Stimulated activated naive B cell treated with anti-CD40 and anti-IgM and Interleukin-4, amounts not matched to agents 10 μg/mL and 1 μg/mL and 100 μg/mL, for 72 hours (primary cell): ENCODE measurements at places on chromosomes 6 and 20.

GRCh38 chr6:111775145-111775922 is 97.9 kb downstream of the FYN start:
- no peak for DNase-seq

DNA sequence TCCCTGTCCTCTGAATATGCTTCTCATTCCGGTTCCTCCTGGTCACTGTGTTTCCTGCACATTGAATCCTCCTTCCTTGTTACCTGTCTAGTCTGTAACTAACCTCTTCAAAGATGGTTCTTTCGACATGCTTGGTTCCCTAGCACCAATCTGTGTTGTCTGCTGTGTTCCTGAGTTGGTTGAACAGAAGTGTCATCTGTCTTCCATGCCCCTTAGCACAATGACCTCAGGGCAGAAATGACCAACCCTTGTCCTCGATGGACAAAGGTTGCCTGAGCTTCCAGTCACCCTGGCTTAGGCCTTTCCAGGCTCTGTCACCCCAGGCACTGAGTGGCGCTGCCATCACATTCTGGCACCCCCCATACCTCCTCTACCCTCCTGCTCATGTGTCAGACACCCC is 266.8 kb upstream of the RIN2 start:
- DNase-seq, result no peak

DNA sequence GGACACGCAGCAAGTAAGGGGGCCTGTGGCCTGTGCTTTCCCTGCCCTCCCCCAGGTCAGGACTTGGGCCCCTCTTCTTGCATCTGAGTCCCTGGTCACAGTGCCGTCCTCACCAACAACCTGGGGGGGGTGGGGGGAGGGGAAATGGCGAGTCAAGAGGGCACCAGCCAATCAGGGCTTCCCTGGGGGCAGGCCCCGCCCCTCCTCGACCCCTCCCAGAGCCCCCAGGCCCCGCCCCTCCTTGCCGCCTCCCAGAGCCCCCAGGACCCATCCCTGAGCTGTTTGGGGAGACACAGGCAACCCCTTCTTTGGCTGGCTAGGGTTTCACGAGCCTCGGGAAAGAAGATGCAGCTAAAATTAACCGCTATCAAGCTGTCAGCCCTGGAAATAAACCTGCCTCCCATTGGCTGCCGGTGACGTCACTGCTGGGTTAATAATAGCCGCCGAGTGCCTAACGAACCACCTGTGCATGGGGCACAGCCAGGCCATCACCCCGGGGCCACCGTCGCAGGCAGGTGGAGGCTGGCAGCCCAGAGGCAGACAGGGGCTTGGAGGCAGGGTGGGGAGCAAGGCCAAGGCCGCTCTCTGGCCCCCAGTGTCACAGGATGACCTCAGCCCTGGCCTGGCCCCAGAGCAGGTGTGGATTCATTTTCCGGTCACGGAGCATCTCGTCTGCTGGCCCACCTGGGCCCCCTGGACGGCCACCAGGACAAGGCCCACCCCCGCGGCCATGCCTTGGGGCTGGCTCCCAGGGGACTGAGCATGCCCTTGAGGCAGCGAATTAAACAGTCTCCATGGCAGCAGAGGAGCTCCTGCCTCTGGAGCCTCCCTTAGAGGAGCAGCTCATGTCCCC is 3.2 kb upstream of the EEF1A2 start:
- DNase-seq, result no peak

DNA sequence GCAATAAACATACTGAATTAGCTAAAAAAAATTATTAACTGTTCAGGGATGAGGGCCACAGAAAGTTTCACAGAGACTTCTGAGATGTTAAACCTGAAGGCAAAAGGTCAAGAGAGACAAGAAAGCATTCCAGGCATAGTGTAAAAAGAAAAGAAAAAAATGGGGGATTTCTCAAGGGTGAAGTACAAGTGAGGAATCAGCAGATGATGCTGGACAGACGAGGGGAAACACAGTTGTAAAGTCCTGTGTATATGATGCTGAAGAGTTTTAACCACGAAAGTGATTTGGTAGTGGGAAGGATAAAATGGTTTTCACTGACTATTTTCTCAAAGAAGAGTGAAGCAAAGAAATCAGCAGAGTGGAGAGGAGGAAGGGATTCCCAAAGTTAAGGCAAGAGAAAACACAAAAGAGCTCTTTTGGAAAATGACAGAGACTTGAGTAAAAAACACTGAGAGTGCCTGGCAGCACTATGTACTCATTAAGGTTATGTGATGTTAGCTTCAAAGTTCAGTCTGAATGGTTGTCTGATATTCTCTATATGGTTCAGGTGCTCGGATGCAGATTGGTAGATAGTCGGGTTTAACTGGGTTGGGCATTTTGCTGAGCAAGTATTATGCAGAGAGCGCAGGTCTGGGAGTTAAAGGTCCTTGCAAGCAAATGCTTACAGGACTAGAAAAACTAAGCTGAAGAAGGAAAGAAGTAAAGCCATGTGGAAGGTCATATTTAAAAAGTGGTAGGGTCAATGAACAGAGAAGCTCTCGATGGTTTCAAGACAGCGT is 16.4 kb downstream of the RAB23 start:
- no peak for DNase-seq

DNA sequence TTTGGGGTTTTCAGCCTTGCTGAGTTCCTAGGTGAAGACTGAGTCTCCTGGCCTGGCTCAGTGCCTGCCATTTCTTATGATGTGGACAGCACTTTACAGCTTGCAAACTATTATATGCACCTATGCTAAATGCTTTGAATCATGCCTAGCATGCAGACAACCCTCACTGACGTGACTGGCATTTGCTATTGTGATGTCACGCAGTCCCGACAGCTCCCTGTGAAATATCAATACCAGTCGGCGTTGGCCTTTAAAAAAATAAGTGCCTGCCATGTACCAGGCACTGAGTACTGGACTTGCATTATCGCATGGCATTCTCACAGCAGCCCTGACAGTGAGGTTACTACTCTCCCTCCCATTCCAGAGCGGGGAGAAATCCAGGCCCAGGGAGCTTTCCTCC is 35.5 kb downstream of the UQCC2 start:
- no peak for DNase-seq

- no peak for DNase-seq
These were observed 50.8 kb downstream of the CD109 start for GRCh38 chr6:73746787-73747186.

DNA sequence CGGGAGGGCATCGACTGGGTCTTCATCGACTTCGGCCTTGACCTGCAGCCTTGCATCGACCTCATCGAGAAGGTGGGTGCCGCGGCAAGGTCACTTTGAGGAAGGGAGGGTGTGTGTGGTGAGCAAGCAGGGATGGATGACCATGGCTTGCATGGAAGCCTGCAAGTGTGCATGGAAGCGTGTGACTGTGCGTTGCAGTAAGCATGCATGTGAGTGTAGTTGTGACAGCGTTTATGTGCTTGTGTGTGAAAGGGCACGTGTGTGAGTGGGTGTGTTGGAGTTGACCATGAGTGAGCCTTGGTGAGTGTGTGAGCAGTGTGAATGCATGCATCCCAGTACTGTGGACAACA is 32.5 kb downstream of the MYH7B start:
- no peak for DNase-seq

DNA sequence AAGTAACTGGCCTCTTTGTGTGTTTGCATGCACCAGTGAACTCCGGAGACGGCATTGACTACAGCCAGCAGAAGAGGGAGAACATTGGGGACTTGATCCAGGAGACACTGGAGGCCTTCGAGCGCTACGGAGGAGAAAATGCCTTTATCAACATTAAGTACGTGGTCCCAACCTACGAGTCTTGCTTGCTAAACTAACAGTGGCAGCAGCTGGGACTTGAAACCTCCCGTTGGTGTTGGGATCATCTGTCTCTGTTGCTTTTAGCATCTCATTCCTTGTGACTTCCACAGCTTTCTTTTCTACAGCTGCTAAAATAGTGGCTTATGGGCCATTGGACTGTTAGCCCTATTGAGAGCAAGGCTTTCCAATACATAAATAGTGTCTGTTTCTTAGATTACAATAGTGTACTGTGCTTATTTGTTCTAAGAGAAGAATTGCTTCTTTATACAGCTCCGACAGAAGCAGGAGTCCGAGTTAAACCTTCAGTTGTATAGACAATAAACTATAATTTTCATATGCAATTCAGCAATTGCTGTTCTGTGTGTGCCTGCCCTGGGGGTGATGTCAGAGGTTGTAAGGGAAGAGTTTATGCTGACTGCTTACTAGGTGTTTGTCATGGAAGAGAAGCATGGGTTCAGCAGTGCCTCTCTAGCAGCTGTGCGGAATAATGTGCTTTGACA is 99.6 kb upstream of the QKI start:
- DNase-seq, result no peak

DNA sequence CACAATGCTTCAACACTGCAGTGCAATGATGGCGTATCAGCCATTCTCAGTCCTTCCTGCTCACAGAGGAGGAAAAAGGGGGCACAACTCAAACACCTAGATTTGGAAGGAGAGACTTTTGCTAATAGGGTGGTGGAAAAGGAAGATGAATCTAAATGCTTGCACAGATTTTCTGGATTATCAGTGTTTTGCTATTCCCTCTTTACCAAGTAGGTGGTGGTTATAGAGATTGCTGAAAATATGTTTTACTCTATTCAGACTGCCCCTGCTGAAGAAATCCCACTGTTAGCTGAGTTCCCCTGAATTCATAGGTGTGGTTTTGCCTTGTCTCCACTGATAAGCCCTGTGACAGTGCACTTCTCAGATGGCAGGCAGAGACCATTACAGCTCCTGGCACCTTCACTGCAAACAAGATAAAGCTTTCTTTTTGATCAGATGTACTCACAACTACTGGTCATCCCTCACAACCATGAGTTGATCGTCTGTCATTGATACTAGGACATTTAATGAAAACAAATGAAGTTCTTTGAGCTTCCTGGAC is 311.4 kb downstream of the KIF16B start:
- DNase-seq, result no peak

DNA sequence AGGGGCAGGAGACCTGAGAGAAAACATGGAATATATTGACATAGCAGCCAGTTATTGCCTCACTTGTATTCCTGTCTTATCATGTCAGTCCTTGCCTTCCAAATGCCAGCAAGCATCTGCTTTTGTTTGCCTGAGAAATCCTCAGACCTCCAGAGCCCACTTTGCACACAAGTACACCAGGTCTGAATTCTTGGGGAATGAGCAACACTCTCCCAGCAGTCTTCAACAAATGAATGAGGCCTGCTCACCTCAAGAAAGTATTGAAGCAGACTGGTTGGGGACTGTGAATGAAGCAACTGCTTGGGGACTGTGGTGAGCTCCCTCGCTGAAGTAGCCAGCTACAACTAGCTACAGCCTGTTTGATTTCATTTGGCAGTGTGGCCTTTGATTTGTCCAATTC is 172.8 kb upstream of the SPTLC3 start:
- DNase-seq, result no peak

DNA sequence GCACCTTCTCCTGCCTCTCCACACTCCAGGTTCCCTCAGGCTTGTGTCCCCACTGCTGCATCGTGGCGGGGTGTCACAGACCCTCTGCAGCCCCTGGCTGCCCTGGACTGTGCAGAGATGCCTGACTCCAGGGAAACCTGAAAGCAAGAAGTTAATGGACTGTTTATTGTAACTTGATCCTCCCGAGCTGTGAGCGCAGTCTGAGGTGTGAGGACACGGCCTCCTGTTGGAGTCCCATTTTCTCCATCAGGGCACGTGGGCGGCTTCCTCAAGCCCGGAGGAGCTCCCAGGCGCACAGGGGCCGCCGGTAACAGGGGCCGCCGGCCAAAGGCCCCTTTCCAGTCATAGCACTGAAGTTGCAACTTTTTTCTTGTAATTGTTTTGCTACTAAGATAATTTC is 16.9 kb downstream of the RBM38 start:
- DNase-seq, result no peak

GRCh38 chr6:14658030-14658429 is 540.5 kb downstream of the CD83 start:
- no peak for DNase-seq

DNA sequence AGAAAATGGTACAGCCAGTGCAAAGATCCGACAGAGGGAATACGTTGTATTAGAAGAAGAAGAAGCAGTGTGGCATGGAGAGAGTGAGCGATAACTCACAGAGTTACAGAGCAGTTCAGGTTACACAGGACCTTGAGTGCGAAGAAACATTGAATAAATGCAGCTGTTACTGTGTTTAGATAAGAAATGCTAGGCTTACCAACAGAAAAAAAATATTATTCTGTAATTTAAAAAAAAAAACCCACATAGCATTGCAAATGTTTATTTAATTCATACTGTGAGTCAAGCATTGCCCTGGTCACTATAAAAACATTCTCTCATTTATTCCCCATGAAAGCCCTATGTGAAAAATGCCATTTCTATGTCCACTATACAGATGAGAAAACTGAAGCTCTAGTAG is 373.4 kb upstream of the EPHA7 start:
- DNase-seq, result no peak

GRCh38 chr6:38284802-38285394 is 354.8 kb downstream of the BTBD9 start:
- no peak for DNase-seq

- no peak for DNase-seq
These were observed 238.2 kb upstream of the NOX3 start for GRCh38 chr6:155693573-155694418.

- DNase-seq, result no peak
These were observed 1.0 kb downstream of the MRPS26 start for GRCh38 chr20:3046677-3047462.

GRCh38 chr6:117992856-117993255 is 85.8 kb downstream of the SLC35F1 start:
- DNase-seq, result no peak

GRCh38 chr6:46377209-46377608 is 114.0 kb downstream of the RCAN2 start:
- peak; percentile 10 for DNase-seq

DNA sequence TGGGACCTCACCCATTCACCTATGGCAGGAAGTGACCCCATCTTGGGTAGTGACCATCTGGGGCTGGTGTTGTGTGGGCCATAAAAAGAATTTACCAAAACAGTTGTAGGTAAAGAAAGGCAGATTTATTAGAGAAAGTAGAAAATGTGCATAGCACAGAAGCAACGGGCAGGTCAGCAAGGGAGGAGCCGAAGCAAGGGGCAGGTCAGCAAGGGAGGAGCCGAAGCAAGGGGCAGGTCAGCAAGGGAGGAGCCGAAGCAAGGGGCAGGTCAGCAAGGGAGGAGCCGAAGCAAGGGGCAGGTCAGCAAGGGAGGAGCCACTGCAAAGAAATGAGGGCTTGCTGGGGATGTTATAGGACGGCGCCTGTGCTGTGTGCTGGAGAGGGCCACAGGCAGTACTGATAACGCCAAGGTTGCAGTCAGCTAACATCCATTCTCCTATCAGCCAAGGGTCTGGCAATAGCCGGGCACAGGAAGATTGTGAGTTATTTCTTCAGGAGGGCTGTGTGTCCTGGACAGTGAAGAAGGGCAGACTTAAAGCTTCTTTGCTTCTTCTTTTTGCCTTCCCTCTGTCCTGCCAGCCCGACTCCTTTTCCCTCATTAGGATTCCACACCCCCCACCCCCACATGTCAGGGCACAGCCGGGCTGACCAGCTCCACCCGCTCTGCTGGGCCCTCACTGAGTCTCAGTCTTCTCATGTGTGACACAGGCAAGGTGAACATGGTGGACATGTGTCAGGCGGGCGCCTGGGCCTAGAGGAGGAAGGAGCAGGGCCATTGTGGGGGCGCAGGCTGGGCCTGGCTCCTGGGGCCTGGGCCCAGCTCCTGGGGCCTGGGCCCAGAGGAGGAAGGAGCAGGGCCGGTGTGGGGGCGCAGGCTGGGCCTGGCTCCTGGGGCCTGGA is 31.6 kb upstream of the CHRNA4 start:
- DNase-seq, result no peak
